ENCODE measurements at places on chromosomes 5 and 9. TPM values are rescaled to one million over a fixed set of nuclear protein-coding genes. Genes with fewer than 3 reads are reported as not detected.

CDH12 gene
- total RNA-seq = not detected

LCN1 gene
- not detected for total RNA-seq

ARHGEF37 gene
- total RNA-seq = 1.0 TPM

PCDHB14 gene
- not detected for total RNA-seq

FOXD4L6 gene
- not detected for total RNA-seq

SLC36A2 gene
- total RNA-seq = not detected

DOCK2 gene
- total RNA-seq = 320 TPM

PDE6A gene
- not detected for total RNA-seq

IFNA17 gene
- total RNA-seq = not detected

PCDHGB6 gene
- not detected for total RNA-seq

TNFSF8 gene
- 52.6 TPM for total RNA-seq

All from activated CD8-positive, alpha-beta T cell treated with anti-CD3 and anti-CD28 coated beads, Interleukin-2, amount 10 ng/mL, durations not matched to agents 7 days and 5 days (primary cell).